ENCODE measurements at places on chromosomes 1 and 21.

- peak; percentile 89 for DNase-seq
Measured at GRCh38 chr21:36028127-36029069, 31.9 kb downstream of the SETD4 start.

GRCh38 chr1:165949335-165950130, 122.1 kb downstream of the UCK2 start:
- DNase-seq, result peak; percentile 59

- no peak for DNase-seq
Measured at GRCh38 chr21:41482301-41482700, 25.7 kb downstream of the TMPRSS2 start.

- no peak for DNase-seq
Measured at GRCh38 chr1:117467336-117467735, 100.1 kb downstream of the MAN1A2 start.

DNA sequence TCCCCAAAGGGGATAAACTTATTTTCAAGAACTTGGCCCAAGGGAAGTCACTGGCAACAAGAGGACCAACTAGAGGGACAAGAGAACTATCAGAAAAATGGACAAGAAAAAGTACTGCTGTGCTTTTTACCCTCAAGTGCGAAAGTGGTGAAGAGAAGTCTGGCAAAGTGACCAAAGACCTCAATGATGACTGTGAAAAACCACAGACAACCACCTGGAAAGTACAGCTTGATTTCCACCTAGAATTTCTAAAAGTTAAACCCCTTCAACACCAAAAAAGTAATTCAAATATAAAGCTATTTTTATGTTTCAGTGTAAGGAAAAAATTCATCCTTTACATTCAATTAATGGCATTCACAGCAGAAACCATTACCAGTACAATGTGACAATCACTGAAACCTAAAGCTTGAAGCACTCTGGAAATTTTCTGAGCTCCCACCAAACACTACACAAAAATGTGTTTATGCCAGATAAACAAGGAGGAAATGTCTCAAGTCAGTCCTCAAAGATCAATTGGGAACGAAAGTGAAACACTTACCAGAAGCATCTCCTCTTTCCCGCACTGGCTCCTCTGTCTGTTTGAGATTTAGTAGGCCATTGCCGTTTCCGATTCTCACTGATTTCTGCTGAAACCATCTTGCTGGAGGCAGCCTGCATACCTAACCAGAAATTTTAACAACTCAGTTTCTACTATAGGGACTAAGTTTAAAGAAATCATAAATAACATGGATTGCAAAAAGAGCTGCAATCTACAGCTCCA, 8.3 kb downstream of the SDE2 start:
- DNase-seq, result no peak

- no peak for DNase-seq
Measured at GRCh38 chr1:71473331-71473730, 392.5 kb upstream of the ZRANB2 start.

- DNase-seq, result no peak
Measured at GRCh38 chr1:109312246-109312645, 5.4 kb upstream of the MYBPHL start.

GRCh38 chr1:94688646-94689045, 131.5 kb upstream of the SLC44A3 start:
- no peak for DNase-seq

GRCh38 chr1:99642053-99642452, 3.9 kb upstream of the PALMD start:
- DNase-seq, result no peak

DNA sequence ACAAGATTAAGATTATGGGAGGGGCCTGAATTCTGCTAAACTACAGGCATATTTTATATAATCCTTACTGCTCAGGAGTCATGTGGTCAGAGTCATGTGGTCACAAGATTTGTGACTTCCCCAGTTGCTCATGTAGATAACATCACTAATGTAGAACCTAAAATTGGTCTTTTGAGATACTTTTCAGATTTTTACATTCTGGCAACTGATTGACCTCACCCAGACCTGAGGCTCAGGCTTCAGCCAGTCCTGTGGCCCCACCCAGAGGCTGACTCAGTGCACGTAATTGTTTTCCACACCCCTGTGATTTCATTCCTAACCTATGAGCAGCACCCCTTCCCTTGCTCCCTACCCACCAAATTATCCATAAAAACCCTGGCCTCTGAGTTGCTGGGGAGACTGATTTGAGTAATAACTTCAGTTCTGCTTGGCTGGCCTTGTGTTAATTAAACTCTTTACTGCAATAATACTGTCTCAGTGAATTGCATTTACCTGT, 41.7 kb upstream of the ZNF326 start:
- DNase-seq, result peak; percentile 66

Data from kidney (tissue), 22 donors.